ENCODE measurements at places on chromosomes 5 and 9.
A peak's percentile ranks its signal among the peaks of the same experiment; 100 is the strongest.

GRCh38 chr5:123578390-123578789, 66.4 kb downstream of the CSNK1G3 start:
- no peak for DNase-seq

- no peak for DNase-seq
Measured at GRCh38 chr9:84435902-84436301, 95.3 kb upstream of the SLC28A3 start.

- DNase-seq: no peak
Measured at GRCh38 chr9:136222906-136223285, 18.0 kb upstream of the LHX3 start.

GRCh38 chr5:179244044-179244443, 101.2 kb downstream of the ADAMTS2 start:
- no peak for DNase-seq

- DNase-seq: no peak
Measured at GRCh38 chr5:121975294-121975693, 13.5 kb downstream of the SRFBP1 start.

- DNase-seq: no peak
Measured at GRCh38 chr9:91421971-91422757, 1.5 kb downstream of the NFIL3 start.

GRCh38 chr9:118423021-118423420, 718.8 kb downstream of the TLR4 start:
- no peak for DNase-seq

DNA sequence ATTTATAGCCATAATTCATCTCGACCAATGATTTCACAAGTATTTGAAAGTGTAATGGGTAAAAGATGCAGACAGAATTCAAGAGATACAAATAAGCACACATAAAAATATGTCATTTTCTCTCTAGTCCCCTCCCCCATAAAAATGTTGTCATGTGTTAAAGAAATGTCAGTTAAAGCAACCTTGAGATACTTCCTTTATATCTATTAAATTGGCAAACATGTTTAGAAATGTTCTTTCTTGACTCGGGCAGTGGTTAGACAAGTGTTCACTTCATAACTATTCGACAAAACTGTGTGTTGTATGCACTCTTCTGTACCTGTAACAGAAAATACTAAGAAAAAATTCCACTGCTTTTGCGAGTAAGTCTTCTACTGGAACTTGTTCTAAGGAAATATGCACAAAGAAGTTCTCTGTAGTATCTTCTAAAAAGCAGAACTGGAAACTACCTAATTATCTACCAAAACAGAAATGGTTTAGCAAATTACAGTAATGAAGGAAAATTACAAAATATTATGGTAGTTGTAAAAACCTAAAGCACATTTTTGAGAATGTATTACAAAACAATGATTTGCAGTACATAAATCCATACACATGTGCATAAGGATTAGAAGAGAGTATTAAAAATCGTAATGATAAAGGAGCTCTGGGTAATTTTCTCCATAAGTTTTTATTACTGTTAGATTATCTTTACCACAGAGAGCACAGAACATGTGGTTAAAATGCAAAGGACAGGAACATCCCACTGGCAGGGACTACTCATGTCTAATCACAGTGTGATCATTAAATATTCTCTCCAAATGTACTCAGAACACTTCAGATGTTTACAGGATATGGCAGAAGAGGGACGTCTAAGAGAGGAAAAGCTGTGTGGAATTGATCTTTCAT, 35.9 kb downstream of the FBXW2 start:
- no peak for DNase-seq

DNA sequence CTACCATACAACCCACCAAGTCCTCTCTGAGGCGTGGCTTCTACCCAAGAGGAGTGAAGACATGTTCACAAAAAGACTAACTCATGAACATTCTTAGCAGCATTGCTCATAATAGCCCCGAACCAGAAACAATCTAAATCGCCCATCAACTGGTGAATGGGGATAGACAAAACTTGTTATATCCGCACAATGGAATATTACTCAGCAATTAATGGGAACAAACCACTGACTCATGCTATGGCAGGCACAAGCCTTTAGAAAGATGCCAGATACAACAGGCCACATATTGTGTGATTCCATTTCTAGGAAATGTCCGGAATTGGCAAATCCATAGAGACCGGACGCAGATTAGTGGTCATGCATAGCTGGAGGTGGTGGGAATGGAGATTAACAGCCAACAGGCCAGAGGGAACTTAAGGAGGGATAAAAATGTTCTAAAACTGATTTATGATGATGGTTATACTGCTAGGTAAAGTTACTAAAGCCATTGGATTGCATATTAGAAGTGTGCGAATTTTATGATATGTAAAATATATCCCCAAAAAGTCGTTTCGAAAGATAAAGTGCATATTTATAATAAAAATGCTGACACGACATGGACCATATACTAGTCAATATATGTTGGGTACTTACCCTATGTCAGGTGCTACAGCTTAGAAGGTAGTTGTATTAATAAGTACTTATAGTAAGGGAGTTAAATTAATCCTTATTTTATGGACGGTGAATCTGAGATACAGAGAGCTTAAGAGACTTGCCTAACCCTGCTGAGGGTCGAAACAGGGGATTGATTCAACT, 55.4 kb downstream of the LHX2 start:
- no peak for DNase-seq

DNA sequence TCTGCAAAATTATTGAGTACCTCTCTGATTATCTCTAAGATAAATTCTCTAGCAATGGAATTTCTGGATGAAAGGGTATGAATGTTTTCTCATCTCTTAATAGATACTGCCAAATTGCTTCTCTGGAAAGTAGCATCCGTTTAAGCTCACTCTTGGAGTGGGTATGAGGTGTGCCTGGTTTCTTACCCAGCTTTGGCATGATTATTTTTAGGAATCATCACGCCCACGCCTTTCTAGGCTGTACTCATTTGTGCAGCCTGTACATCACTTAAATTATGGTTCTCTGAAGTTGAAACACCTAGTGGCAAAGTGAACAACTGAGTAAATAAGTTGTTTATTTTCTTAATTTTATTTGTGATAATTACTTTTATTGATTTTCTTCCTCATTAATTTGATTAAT, 156.5 kb upstream of the IL12B start:
- DNase-seq: no peak

DNA sequence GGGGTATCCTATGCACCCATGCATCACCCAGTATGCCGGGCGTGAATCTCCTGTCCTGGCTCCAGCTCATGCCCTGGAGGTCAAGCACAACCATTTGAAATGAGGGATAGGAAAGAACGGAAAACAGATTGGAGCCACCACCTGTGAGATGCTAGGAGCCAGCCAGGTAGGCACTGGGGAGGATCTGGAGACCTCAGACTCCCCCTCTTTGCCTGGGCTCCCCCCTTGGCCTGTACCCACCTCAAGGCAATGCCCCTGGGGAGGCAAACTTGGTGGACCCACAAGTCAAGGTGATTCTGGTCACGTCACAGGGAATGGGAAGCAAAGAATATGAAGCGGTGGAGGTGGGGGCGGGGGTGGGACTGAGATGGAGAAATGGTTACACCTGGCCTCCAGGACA, 92.6 kb downstream of the PAX5 start:
- DNase-seq: no peak

GRCh38 chr5:67038817-67039603, 157.6 kb downstream of the CD180 start:
- DNase-seq: no peak

- no peak for DNase-seq
Measured at GRCh38 chr5:154284433-154284832, 93.9 kb downstream of the GALNT10 start.

GRCh38 chr5:73126381-73126780, 6.0 kb downstream of the TMEM171 start:
- no peak for DNase-seq

GRCh38 chr9:128420651-128421481, at the start of gene CERCAM:
CERCAM (plus strand) TSS chr9:128420857; CDS start chr9:128420878, 21 bp downstream.
- DNase-seq: peak; percentile 13

Data from activated CD4-positive, alpha-beta T cell treated with anti-CD3 and anti-CD28 coated beads, Interleukin-2, Interleukin-4, amounts not matched to agents 100 ng/mL and 50 ng/mL, durations not matched to agents 16 hours and 8 hours (primary cell).